ENCODE measurements at places on chromosomes 1 and 21.

DNA sequence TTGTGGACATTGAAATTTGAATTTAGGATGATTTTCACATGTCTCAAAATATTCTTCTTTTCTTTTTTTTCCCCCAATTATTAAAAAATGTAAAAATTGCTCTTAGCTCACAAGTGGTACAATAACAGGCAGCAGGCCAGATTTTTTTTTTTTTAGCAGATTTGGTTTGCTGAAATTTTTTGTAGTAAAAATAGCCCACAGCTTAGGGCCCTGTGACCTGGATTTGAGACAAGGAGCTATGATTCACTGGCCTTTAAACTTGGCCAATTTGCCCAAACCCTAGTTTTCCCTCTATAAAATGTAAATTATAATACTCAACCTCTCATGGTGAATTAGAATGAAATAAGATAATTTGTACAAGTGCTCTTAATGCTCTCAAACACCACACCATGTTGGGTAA lies 253.8 kb downstream of the DYRK1A start:
- DNase-seq: no peak

DNA sequence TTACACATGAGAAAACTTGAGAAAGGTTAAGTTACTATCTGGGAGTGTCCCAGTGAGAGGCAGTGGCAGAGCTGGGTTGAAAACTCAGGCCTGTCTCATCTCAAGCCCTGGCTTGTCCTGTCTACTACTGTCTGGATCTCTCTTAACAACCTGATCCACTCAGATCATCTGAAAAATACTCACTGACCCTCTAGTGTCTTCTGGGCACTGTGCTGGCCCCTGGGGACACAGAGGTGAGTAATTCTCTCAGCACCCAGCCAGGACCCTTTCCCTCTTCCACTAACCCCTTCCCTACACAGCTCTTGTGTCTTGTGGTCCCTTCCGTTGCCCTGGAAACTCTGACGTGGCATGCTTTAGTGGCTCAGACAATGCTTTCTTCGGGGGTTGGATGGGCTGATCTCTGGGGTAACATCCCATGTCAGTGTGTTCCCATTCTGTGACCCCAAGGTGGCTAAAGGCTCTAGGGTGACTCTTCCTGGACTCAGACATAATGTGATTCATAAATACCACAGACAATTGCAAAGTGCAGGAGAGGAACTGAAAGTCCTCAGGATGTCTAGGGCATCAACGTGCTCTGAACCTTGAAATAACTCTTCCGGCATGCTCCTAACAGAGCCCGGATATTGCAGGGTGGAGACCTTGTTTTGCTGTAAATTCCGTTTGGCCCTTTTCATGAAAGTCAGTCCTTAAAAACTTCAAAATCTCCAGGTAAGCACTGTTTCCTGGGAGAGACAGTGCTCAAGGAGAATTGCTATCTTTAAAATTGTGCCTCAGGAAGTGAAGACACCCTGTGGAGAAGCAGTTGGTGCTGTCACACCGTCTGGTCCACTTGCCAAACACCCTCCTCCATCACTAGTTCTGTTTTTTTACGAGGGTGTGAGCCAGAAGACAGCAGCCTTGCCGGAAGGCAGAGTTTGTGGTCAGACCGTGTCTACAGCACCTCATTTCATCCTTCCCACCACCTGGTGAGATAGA lies 4.0 kb downstream of the SHISAL2A start:
- DNase-seq: no peak

DNA sequence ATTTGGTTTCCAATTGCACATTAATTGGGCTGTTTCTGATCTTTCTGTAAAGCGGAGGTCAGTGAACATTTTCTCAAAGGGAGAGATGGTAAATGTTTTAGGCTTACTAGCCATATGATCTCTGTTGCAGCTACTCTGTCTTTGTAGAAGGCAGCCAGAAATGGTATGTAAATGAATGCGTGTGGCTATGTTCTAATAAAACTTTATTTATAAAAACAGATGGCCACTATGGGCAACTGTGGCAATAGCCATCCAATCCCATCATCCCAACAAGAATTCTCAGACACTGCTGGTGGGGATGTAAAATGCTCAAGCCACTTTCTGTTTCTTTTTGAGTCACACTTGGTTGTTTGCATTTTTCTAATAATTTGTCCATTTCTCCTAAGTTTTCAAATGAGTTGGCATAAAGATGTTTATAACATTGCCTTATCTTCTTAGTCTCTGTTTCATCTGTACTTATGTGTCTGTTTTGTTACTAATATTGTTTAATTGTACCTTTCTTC lies 448.8 kb upstream of the VAMP3 start:
- no peak for DNase-seq

GRCh38 chr1:172339842-172340241 lies 80.6 kb upstream of the C1orf105 start:
- no peak for DNase-seq

- peak; percentile 24 for DNase-seq
Measured at GRCh38 chr1:201877877-201878401, 10.8 kb upstream of the SHISA4 start.

DNA sequence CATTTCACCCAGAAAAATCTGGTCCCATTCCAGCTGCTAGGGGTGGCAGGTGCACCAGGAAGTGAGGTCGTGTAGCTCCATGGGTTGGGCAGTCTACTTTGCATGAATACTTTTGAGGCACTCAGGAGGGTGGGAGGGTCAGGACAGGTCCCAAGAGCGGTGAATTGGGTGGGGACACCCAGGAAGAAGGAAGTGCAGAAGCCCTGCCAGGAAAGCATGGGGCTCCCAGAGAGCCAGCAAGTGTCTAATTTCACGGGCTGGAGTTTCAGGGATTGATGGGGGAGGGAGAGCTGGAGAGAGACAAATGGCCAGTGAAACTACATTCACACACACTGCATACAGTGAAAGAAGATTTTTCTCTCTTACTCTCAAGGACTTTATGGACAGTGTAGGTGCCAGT lies 137.8 kb downstream of the GALNT2 start:
- no peak for DNase-seq

DNA sequence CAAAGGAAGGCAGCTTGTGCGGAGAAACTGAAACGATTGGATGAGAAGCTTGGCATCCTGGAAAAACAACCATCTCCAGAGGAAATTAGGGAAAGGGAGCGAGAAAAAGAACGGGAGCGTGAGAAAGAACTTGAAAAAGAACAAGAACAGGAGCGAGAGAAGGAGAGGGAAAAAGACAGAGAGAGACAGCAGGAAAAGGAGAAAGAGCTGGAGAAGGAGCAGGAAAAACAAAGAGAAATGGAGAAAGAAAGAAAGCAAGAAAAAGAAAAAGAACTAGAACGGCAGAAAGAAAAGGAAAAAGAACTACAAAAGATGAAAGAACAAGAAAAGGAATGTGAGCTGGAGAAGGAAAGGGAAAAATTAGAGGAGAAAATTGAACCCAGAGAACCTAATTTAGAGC lies 47.2 kb downstream of the PRRC2C start:
- no peak for DNase-seq

- no peak for DNase-seq
Measured at GRCh38 chr1:226661271-226661670, 77.8 kb downstream of the ITPKB start.

- DNase-seq: no peak
Measured at GRCh38 chr1:78091215-78091813, 45.5 kb downstream of the GIPC2 start.

DNA sequence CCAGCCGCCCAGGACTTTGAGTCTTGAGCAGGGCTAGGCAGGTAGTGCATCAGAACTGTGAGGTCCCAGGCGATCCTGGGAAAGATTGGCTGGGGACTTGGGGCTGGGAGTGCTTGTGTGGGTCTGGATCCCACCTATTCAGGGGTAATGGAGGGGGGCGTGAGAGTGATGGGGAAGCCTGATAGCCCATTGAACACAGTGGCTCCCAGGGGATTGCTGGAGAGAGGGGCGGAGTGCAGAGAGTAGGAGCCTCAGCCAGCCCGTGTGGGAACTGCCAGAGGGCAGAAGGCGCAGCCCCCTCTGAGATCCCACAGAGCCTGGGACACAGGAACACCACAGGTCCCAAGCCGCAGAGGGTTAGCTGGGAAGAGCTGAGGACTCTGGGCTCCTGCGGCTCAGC lies 19.3 kb upstream of the PDZK1IP1 start:
- no peak for DNase-seq

DNA sequence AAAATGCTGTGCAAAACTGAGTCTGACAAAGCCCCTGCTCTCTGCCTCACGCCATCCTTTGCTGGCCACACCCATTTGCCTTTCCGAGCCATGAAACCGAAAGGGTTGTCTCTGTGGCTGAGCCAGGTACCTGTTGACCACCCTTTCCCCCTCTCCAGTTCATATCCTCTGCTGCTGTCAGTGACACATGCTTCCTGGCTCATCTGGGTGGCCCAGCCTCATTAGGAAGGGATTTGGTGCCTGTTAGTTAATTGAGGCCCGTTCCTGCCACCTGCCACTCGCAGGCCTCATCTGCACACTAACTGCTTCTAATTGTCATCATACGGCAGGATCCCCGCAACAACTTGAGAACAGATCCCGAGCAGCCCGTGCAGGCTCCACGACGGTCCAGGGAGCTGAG lies 79.2 kb downstream of the OLIG1 start:
- no peak for DNase-seq

DNA sequence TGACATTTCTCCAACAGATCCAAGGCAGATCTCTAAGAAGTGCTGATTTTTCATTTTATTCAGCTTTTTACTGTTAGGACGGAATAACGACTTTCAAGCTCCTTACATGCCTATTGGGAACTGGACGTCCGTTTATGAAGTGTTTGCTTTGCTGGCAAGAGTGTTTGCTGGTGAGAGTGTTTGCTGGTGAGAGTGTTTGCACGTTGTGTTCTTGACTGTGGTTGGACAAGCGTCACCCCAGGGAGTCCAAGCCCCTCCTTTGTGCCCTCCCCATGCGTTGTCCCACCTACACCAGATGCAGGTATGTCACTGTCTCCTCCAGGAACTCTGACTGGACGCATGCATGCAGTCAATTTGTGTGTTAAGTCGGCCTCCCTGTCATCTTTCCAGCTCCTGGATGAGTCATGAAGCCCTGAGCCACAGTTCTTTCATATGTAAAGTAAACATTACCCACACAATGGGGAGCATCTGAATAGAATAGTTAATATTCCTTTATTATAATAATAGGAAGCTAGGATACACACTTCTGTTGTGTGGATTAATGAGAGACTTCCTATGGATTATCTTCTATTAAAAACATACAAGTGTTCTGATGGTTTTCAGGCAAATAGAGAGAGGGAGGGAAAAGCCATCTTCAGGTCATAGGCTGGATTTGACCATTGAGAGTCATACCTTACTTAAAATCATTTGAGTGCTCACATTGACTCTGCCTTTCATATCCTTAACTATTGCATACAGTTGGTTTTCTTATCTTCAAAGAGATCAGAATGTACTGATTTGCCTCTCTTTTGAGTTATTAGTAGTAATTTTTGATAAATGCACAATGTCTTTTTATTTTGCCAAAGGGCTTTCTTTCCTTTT lies 119.2 kb downstream of the GALNT2 start:
- peak; percentile 51 for DNase-seq

DNA sequence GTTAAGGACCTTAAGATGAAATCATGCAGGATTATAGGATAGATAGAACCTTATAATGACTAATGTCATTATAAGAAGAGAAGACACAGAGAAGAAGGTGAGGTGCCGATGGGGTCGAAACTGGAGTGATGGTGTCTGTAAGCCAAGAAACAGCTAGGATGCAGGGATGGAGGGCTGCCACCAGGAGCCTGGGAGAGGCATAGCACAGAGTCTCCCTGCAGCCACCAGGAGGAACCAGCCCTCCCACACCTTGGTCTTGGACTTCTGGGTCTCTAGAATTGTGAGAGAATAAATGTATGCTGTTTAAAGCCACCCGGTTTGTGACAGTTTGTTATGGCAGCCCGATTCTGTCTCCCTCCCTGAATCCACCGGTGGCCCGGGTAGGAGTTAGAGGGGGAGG lies 337.2 kb upstream of the AJAP1 start:
- no peak for DNase-seq

GRCh38 chr1:89546082-89546889 lies 21.7 kb downstream of the LRRC8B start:
- DNase-seq: peak; percentile 65

DNA sequence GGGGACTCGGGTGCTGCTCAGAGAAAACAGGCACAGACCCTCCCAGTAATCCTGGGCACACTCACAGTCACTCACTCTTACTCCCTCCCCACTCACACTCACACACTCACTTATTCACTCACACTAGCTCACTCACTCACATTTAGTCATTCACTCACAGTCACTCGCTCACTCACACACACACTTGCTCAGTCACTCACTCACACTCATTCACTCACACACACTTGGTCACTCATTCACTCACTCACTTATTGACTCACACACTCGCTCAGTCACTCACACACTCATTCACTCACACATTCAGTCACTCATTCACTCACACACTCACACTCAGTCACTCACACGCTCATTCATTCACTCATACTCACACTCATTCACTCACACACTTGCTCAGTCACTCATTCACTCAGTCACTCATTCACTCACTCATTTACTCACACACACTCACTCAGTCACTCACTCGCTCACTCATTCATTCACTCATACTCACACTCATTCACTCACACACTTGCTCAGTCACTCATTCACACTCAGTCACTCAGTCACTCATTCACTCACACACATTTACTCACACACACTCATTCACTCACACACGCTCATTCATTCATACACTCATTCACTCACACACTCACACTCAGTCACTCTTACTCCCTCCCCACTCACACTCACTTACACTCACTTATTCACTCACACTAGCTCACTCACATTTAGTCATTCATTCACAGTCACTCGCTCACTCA lies 164.2 kb upstream of the C1orf174 start:
- no peak for DNase-seq

DNA sequence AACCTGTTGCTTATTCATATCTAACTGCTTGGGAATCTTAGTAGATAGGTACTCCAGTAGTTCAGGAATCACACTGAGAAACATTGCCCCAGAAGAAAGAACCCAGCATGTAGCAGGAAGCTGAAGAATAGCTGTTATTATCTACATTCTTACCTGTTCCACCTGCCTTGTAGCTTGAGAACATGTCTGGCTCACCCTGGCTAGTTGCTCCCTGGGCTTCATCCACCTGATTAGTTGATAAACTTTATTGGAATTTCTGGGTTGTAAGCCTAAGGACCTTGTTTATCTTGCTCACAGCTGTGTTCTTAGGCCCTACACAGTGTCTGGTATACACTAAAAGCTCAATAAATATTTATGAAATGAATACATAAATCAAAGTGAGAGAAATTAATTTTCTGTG lies 106.3 kb upstream of the DMRTA2 start:
- no peak for DNase-seq

DNA sequence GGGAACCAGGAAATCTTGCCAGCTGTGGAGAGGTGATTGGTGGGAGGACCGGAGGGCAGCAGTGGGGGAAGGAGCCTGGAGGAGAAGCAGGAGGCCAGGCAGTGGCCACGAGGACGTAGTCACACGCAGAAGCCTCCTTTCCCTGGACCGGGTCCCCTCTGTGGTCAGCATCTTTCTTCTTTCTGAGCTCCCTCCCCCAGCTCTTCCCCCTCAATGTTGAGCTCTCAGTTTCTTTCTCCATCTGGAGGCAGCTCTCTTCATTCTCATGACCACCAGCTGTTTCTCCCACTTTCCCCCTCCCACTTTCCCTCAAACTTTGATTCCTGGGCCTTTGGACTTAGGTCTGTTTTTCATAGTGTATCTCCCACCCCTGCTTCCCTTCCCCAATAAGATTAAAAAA lies 18.3 kb downstream of the KIRREL1 start:
- DNase-seq: no peak

All from NCI-H226 (cell line).